ENCODE measurements at places on chromosomes 7 and 10. TPM values are rescaled to one million over a fixed set of nuclear protein-coding genes. Genes with fewer than 3 reads are reported as not detected.

Gene CXCL12
- total RNA-seq = 1.4 TPM

Gene GRK5
- total RNA-seq = 29.1 TPM

Gene HKDC1
- not detected for total RNA-seq

Gene ODAD2
- total RNA-seq = 4.4 TPM

Gene ELN
- 1.7 TPM for total RNA-seq

Gene COBL
- total RNA-seq = 0.11 TPM

Gene OPN1SW
- not detected for total RNA-seq

Gene HGF
- 0.35 TPM for total RNA-seq

Gene FZD8
- 9.1 TPM for total RNA-seq

Gene ZNF239
- 0.51 TPM for total RNA-seq

Gene HOXA13
- total RNA-seq = 0.22 TPM

Gene AGR2
- not detected for total RNA-seq

Gene IDI2
- not detected for total RNA-seq

Gene AKR1C2
- 1.7 TPM for total RNA-seq

Gene PDE6C
- not detected for total RNA-seq

Gene CDK14
- 41.5 TPM for total RNA-seq

Gene WEE2
- not detected for total RNA-seq

Gene CTAGE4
- 0.30 TPM for total RNA-seq

Gene CTAGE6
- total RNA-seq = not detected

Gene PLCE1
- total RNA-seq = 0.04 TPM

Gene UNCX
- not detected for total RNA-seq

Gene CAMK2B
- total RNA-seq = 1.6 TPM

Gene TMEM273
- 3.7 TPM for total RNA-seq

Gene SLC16A9
- not detected for total RNA-seq

Gene EGR2
- 0.46 TPM for total RNA-seq

Gene C10orf62
- total RNA-seq = not detected

Gene ECHDC3
- total RNA-seq = 3.7 TPM

Gene KLLN
- total RNA-seq = 0.31 TPM

Gene ASB15
- not detected for total RNA-seq

Gene AZGP1
- total RNA-seq = not detected

Gene OR13A1
- total RNA-seq = not detected

Gene NPFFR1
- not detected for total RNA-seq

Gene NEUROG3
- not detected for total RNA-seq

Gene LIPF
- total RNA-seq = not detected

Gene MAT1A
- not detected for total RNA-seq

Gene NUTM2D
- total RNA-seq = 1.6 TPM

Gene ITPRID1
- total RNA-seq = not detected

Gene AGMO
- 0.40 TPM for total RNA-seq

Gene ZWINT
- total RNA-seq = 69.6 TPM

Gene ADARB2
- not detected for total RNA-seq

Gene DNAH11
- 0.69 TPM for total RNA-seq

Measured in endothelial cell of umbilical vein (primary cell).